H54 (cell line): ENCODE measurements at places on chromosomes 12 and 14.
A peak's percentile ranks its signal among the peaks of the same experiment; 100 is the strongest.

DNA sequence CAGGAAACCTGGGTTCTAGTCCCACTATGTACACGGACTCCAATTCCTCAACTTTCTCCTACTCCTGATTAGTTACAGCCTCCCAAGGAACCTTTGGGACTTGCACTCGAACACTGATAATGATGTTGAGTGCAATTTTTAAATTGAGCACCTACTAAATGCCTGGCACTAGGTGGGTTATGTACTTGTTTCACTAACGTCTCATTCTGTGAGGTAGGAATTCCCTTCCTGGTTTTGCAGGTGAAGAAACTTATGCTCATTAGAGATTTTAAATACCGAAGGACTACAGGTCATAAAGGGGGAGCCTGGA is 536 bp downstream of the PARPBP start:
- DNase-seq = no peak

GRCh38 chr14:56774503-56774902 is 35.8 kb downstream of the OTX2 start:
- no peak for DNase-seq

GRCh38 chr14:24167469-24168114 is 4.3 kb upstream of the REC8 start:
- DNase-seq = no peak

- no peak for DNase-seq
These were observed 100.3 kb downstream of the DAD1 start for GRCh38 chr14:22488522-22489243.

GRCh38 chr12:132689227-132689626 is 1.8 kb downstream of the PXMP2 start:
- DNase-seq = no peak

DNA sequence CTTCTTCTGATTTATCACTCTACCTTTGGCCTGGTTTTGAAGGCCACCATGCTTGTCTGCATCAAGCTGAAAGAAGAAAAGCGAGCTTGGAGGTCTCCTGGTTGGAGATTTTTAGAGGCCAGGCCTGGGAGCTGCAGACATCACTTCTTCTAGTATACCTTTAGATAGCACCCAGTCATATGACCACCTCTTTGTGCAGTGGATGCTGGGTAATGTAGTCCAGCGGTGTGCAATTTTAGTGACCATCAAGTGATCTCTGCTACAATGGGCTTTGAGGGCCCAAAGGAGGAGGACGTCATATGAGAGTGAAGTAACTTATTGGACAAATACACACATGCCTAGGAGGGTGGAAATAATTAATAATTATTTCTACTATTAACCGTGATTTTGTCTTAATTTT is 15.2 kb upstream of the WNT5B start:
- no peak for DNase-seq

DNA sequence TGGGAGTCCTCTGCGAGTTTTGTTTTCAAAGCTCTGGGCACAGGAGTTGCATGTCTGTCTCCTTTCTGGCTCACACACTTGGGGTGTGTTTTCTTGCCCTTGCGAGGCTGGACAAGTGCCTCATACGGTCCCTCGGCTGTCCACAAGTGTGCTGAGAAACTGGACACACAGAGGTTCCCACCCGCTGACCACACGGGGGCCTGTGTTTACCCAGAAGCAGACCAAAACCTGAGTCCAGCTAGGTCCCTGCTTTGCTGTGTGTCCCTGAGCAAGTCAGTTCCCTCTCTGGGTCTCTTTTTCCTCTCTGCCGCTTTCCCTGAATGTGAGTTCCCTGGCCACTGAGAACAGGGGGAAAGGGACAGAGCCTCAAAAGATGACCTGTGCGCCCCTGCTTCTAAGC is 678 bp upstream of the OAS2 start:
- DNase-seq = no peak

- DNase-seq = no peak
These were observed 30.5 kb downstream of the FZD10 start for GRCh38 chr12:130192642-130193345.

GRCh38 chr14:74612350-74613021 is 449 bp upstream of the LTBP2 start:
- DNase-seq = peak; percentile 54

DNA sequence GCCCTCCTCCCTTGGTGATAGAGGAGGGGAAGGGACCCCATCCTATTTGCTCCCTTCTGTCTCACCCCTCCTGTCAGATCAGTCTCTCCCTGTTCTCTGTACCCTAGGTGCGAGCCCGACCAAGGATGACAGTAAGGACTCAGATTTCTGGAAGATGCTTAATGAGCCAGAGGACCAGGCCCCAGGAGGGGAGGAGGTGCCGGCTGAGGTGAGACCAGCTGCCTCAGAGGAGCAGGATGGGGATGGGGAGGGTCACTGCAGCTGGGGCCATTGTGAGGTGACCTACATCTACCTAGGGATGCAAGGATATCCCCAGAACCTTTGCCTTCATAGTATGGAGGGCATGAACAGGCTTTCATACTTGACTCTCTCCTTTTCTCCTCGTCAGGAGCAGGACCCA is 22.2 kb downstream of the AGAP2 start:
- DNase-seq = no peak

DNA sequence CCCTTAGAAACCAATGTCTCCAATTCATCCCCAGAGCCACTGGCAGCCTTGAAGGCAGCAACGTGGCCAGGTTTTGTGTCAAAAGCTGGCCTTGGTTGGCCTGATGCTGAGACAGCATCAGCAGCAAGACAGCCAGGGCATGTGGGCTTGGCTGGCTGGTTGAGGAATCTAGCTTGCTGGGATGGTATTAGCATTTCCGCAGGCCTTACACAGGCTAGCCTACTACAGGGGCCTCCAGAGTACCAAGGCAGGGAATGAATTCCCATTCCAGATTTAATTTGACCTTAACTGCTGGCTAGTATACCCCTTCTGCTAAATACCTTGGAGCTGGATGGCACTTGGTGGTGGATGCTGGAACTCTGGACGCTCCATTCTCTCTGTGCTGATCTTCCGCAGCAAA is 15.8 kb downstream of the NGDN start:
- no peak for DNase-seq

DNA sequence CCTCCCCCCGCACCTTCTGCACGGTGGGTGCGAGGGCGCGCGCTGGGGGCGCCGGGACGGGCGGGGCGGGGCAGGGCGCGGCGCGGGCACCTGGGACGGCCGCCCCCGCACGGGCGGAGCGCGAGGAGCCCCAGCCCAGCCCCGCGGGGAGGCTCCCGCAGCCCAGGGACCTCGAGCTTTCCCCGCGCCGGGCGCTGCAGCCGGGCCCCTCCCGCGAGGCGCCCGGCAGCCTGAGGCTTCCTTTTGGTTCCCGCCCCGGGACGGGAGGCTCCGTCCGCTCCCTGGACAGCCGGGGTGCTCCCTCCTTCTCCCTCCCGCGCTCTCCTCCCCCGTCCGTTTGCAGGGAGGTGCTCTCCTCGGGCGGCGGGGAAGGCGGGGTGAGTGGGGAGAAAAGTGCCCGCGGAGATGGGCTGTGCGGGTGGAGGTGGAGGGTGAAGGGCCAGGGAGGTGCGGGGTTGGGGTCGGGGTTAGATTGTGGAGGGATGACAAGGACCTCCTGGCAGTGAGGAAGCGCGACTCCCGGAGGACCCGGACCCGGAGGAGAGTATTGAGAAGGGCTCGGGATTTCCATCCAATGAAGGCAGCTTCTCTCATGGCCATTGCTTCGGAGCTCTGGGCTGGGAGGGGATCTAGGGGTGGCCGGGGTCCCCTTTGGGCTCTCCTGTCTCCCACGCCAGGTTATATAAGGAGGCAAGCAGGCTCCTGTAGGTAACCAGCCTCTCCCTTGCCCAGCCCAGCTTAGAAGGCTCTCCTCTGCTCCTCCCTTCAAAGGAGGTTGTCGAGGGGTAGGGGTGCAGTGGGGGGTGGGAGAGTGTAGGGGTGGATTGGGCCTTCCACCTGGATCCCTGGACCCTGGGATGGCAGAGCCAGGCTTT is 645 bp downstream of the JDP2 start:
- peak; percentile 35 for DNase-seq

- DNase-seq = no peak
These were observed 68.1 kb upstream of the SFSWAP start for GRCh38 chr12:131642771-131643170.

DNA sequence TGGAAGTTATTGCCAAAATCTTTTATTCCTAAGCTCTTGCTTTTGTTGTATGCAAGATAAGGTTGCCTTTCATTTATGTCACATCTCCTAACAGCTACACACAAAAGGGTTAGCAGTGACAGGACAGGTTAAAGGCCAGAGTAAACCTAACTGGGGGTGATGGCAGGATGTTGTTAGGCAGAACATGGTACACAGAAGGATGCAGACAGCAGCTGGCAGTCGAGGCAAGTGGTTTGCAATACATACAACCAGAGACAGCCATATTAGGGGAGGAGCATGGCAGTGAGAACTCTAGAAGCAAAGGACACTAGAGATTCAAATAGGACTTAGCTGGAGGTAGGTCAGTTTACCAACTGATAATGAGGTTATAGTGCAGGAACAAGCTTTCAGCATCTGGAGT is 2.7 kb upstream of the ABCD2 start:
- DNase-seq = no peak

- DNase-seq = no peak
These were observed 9.0 kb downstream of the RDH16 start for GRCh38 chr12:56948457-56948777.

- no peak for DNase-seq
These were observed 265.1 kb upstream of the SFSWAP start for GRCh38 chr12:131445795-131446194.

- no peak for DNase-seq
These were observed 74.0 kb downstream of the SPTSSA start for GRCh38 chr14:34387974-34388516.

DNA sequence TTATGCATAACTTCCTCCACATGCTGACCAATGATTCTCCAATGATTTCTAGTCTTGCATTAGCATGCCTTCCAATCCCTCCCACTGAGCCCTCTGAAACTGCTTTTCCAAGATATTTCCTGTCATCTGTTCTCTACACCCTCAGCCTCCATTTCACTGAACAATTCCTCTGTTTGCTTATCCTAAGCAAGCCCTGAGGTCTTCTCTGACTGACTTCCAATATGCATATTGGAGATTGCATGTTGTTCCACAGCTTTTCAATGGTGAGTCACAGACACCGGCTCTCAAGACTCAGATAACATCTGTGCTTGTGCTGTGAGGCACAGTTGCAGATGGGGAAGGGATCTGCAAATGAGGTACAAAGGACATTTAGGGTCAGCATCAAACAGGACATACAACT is 141.0 kb downstream of the SLC16A7 start:
- peak; percentile 10 for DNase-seq

DNA sequence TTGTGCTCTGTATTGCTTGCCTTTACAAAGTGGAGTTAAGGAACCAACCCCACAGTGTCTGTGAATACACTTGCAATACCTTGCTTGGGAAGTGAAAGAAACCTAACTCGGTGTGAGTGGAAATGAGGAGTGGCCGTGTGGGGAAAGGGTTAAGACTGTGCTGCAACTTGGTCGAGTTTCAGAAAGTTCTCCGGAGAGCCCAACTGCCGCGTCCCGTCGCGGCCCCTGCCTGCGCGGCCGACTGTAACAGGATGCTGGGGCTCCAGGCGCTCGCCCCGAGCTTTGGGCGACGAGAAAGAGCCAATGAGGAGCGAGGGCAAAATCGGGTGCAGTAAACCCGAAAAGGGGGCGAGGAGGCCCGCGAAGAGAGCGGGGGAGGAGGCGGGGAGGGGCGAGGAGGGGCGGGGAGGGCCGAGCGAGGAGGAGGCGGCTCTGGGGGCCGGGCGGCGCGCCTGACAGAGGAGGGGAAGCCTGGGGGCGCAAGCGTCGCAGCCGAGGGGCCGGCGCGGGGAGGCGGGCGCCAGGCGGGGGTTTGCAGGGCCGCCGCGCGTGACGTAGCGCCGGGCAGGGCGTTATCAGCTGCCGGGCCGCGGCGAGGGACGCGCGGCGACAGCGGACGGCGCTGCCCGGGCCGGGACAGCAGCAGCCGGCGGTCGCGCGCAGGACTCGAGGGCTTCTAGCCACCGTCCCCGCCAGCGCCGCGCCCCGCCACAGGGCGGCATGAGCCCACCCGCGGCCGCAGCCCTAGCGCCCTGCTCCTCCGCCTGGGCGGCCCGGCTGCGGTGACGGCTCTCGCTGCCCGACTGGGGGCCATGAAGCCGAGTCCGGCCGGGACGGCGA is at the start of gene DACT1:
DACT1 (plus strand) TSS at position 572 of the 840 bp plus-strand sequence; CDS start at position 813, 241 bp downstream.
- peak; percentile 14 for DNase-seq

GRCh38 chr14:63492391-63492790 is 50.8 kb downstream of the PPP2R5E start:
- peak; percentile 29 for DNase-seq

GRCh38 chr12:27015730-27016076 is 1.5 kb upstream of the TM7SF3 start:
- DNase-seq = no peak

DNA sequence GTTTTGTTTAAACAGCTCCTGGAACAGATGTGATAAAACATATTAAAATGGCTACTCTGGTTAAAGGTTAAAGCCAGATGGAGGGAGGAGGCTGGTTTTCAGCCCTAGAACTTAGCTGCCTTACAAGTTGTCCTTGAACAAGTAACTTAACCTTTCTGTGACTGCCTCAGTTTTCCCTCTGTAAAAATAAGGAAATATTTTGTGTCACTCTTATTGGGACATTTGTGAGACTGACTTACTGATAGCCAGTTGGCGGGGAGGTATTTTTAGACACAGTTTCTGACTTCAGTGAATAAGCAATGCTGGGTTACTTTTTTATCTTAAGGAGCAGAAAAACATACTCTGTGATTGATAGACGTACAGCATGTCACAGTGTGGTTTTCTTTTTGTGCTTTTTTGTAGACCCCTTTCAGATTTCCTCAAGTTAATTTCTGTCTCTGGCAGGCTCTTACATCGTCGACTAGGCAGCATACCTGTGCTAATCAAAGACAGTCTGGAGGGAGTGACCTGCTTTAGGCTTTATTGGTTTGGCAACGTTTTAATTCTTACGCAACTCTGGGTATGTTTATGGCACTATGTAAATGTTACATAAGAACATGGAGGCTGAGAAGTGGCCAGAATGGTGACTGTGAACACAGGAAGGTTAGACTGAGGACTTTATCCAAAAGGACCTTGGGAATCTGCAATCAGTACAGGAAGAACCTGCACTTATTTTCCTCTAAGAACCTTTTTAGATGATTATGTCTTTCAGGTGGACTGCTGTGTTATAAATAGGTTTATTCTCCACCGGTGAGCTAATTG is 3.3 kb downstream of the ACVR1B start:
- no peak for DNase-seq

DNA sequence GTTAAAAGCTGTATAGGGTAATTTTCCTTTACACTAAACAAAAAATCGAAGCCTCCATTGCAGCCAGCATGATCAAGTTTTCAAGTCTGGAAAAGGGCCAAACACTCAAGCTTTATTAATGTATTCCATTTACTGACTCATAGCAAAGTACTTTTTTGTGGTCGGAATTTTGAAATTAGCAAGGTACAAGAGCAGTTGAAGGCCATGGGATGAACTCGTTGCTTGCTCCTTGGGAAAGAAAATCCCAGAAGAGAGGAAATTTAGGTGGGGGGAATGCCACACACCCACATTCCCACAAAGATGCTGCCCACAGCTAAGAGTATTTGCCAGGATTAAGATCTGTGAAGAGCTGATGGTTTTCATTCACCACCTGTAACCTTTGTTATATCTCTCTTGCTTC is 333.7 kb downstream of the EGLN3 start:
- no peak for DNase-seq

- DNase-seq = no peak
These were observed 81.1 kb downstream of the SMOC1 start for GRCh38 chr14:69960296-69960695.

GRCh38 chr12:100114574-100114973 is 28.1 kb downstream of the BLTP3B start:
- DNase-seq = no peak
